ENCODE measurements at places on chromosomes 11 and 22.

GRCh38 chr22:29121124-29121523 is 48.3 kb downstream of the KREMEN1 start:
- DNase-seq = no peak

GRCh38 chr11:90930252-90930651 is 707.4 kb upstream of the CHORDC1 start:
- DNase-seq = no peak

DNA sequence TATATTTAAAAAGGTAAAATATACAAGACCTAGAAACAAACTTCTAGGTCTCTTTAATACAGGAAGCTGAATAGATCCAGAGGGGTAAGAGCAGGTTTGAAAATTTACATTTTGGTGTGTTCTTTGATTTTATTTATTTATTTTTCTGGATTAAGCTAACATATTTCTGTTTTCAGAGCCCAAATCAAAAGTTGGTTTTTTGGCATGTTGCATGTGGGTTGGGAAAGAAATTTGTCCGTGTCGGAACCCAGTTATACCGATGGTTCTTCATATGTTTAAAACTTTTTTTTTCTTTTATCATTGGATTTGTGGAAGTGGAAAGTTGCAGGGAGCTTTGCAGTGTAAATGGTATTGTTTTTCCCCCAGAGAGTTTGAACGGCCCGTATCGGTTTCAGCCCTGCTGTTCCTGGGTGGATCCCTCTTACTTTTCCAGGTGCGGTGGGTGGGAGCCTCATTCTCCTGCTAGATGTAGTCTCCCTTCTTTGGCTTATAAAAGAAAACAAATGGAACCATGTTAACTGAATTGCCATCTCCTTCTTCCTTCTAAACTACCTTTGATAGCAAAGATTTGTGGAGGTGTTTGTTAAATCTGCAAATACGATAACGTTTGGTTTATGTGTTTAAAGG is 746 bp downstream of the CTNND1 start:
- no peak for DNase-seq

DNA sequence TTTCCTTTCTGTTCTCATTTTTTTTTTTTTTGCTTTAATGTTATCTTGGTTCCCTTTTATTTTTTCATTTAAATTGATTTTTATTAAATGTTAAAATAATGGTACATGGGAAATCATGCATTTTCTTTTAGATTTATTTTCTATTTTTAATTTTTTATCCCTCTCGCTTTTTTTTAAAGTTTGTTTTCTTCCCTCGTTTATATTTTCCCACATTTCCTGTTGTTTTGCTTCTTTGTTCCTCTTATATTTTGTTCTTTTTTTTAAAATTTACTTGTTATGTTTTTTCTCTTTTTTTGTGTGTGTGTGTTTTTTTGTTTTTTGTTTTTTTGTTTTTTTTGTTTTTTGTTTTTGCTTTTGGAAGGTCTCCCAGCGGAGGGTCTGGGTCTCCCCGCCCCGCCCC is 34.9 kb upstream of the EIF3D start:
- no peak for DNase-seq

- no peak for DNase-seq
Observed at GRCh38 chr11:69627551-69627950, 13.4 kb upstream of the CCND1 start.

GRCh38 chr11:125239585-125240560 is 75.3 kb downstream of the PKNOX2 start:
- DNase-seq = no peak

DNA sequence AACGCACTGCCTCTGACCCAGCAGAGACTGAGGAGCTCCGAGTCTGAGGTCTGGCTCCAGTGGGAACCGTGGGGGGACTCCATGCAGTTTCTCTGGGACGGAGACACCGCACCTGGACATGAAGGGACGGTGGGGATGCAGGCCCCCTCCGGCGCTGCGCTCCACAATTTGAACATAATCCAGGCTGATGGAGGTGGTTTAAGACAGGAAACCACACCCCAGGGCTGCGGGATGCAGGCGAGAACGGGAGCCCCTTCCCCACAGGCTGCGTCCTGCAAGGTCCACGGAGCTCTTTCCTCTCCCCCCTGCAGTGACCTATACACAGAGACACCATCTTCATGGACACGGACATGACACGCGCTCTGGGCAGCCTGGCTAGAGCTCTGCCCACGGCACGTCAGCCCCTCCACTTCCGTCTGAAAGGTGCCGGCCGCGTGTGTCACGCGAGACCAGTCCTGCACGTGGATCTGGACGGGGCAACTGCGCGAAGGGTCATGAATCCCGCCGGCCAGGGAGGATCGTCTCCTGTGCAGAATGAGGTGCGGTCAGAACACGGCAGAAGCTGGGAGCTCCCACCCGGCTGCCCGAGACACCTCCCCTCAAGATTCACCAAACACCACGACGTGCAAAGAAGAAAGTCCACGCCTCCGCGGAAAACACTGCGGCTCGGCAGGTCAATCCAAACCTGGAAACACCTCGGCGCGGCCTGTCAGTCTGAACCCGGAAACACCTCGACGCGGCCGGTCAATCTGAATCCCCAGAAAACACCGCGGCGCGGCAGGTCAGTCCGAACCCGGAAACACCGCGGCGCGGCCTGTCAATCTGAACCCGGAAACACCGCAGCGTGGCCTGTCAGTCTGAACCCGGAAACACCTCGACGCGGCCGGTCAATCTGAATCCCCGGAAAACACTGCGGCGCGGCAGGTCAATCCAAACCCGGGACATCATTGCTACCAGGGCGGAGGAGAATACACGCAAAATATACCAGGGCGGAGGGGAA is 212.4 kb downstream of the BRD1 start:
- DNase-seq = no peak

GRCh38 chr11:44725757-44726282 is 942 bp upstream of the TSPAN18 start:
- no peak for DNase-seq

- peak; percentile 61 for DNase-seq
Observed at GRCh38 chr22:20503816-20504215, 3.6 kb upstream of the MED15 start.

DNA sequence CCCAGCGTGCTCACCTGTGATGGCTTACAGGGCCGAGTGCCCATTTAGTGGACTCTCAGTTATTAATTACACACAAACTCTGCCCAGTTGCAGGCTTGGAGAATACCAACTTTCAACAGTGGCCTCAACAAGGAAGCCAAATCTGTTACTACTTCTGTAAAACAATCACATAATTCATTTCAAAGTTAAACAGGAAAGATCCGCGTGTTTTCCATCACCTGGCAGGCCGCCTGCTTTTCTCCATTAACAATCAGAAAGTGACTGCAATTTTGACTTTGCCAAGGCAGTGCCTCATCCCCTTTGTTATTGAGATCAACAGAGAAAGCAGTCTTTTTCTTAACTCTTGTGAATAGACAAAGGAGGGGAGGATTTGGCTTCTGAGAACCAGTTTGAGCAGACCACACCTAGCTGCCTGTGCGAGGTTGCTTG is 77.7 kb downstream of the BARX2 start:
- no peak for DNase-seq

- peak; percentile 24 for DNase-seq
Observed at GRCh38 chr22:46561435-46561905, 24.1 kb upstream of the CELSR1 start.

GRCh38 chr11:96303064-96303463 is 39.9 kb downstream of the MAML2 start:
- DNase-seq = peak; percentile 71

GRCh38 chr11:91293119-91293518 is 931.5 kb upstream of the FAT3 start:
- no peak for DNase-seq

- DNase-seq = no peak
Observed at GRCh38 chr11:116211147-116211546, 561.6 kb downstream of the BUD13 start.

GRCh38 chr11:107018219-107018901 is at the start of gene GUCY1A2:
Gene GUCY1A2 (minus strand): TSS chr11:107018476. CDS start chr11:107018055, 421 bp downstream.
- DNase-seq = no peak

GRCh38 chr11:116730241-116730561 is 42.6 kb downstream of the BUD13 start:
- DNase-seq = no peak

GRCh38 chr11:45483416-45483815 is 182.0 kb downstream of the CHST1 start:
- DNase-seq = no peak

- DNase-seq = no peak
Observed at GRCh38 chr11:133249065-133249464, 283.2 kb downstream of the OPCML start.

DNA sequence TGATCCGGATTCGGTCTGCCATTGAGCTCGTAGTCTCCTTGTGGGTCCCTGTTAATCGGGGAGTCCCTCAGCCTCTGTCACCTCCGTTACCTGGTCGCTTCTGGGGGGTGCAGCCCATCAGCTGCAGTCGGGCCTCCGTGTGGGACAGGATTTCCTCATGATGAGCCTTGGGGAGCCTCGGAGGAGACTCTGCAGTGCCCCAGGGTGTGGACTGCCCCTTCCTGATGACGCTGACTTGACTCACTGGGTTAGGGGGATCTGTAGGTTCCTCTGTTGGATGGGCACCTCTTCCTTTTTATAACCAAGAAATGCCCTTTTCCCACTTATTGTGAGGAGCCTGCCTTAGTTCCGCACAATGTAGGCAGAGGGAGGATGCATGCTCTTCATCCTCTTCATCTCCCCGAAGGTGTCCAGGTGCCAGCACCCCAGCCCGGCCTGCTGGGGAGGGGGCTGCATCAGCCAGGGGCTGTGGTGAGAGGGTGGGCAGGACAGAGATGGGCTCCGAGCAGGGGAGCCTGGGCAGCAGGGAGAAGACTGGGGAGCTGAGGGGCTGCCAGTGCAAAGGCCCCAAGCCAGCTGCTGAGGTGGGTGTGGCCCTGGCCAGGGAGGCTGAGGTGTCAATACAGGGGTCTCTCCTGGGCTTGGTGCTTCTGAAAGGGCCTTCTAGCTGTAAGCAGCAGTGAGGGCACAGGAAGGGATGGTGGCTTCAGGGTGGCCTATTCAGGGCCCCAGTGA is 13.5 kb upstream of the TTLL8 start:
- no peak for DNase-seq

DNA sequence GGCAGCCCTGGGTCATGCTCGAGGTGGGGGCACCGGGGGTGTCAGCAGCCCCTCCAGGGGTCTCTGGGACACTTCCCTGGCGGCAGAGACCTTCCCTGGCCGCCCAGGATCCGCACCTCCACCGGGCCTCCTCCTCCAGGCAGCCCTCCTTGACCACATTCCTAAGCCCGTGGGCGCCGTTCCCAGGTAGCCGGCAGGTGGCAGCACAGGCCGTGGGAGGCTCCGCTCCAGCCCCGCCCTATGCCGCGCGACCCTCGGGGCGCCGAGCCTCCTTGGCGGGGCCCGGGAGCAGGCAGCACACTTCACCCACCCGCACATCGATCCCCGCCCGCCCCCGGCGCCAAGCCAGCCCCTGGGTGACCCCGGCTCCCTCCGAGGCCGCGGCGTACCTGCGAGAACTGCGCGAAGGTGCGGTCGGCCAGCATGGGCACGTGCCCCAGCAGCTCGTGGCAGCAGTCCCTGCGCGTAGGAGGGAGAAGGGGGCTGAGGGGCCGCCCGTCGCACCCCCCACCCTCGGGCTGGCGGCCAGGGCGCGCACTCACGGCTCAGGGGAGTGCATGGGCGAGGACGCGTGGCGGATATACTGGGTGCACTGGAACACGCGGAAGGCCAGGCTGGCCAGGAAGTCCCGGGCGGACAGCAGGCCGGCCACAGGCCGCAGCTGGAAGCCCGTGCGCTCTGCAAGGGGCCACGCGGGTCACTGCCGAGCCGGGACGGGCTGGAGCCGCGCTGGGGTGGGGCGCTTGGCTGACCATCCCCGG is 5.3 kb upstream of the INS start:
- no peak for DNase-seq

- no peak for DNase-seq
Observed at GRCh38 chr22:41267958-41268357, 18.0 kb downstream of the RANGAP1 start.

Measured in fibroblast of upper back skin (primary cell).